ENCODE measurements at places on chromosomes 1 and 21. TPM values are rescaled to one million over a fixed set of nuclear protein-coding genes. Genes with fewer than 3 reads are reported as not detected.

PLEKHG5 gene
- 8.2 TPM for total RNA-seq

GBP2 gene
- not detected for total RNA-seq

RAB4A gene
- 78.3 TPM for total RNA-seq

RNF223 gene
- 4.3 TPM for total RNA-seq

CLEC20A gene
- not detected for total RNA-seq

OR2G6 gene
- total RNA-seq = not detected

UTS2 gene
- total RNA-seq = not detected

FCRLB gene
- 1.5 TPM for total RNA-seq

KIF14 gene
- 17.8 TPM for total RNA-seq

TNFAIP8L2 gene
- total RNA-seq = not detected

FAM43B gene
- 1.4 TPM for total RNA-seq

GOLPH3L gene
- total RNA-seq = 4.4 TPM

JUN gene
- 7.9 TPM for total RNA-seq

GRCh38 chr1:214326406-214326805, 45.4 kb downstream of the SMYD2 start:
- no peak for DNase-seq

GRCh38 chr1:22531251-22531650, 32.0 kb upstream of the EPHA8 start:
- no peak for DNase-seq

DNA sequence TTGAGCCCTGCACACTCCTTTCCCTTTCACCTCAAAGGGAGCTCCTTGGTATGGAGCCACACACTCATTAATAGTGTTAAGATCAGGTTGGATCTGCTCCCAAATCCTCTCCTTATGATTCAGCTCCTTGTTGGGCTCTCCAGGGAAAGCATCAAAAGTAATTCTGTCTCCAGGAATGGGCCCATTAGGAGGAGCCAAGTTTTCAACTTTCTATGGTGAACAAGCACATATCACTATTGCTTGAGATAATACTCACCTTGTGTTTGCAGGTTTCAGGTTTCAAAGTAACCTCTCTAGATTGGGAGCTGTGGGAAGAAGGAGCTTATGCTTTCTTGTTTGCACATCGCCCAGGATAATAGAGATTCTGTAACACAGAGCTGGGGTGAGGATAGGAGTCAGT, 164.8 kb downstream of the TNFSF18 start:
- no peak for DNase-seq

DNA sequence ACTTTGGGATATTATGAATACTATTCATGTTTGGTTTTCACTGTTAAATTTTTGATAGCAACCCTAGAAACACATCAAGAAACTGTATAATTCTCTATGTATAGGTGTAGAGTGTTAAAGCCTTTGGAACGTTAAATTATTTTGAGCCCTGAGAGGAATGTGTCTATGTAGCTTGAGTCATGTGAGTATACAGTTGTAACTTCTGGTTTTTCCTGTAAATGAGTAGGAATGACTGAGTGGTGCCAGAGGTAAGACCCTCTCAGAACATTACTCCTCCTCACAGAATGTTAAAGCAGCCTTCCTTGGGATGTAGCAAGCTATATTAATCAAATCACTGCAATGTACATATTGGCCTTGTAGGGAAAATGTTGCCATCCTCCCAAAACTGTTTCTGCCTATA, 69.0 kb downstream of the C1orf21 start:
- no peak for DNase-seq

GRCh38 chr1:211527888-211528287, 35.9 kb upstream of the RD3 start:
- no peak for DNase-seq

- no peak for DNase-seq
Observed at GRCh38 chr1:209697126-209697525, 7.5 kb upstream of the HSD11B1 start.

- no peak for DNase-seq
Observed at GRCh38 chr1:169138866-169139670, 32.6 kb downstream of the ATP1B1 start.

- DNase-seq = no peak
Observed at GRCh38 chr21:41758550-41758949, 8.3 kb downstream of the RIPK4 start.

- no peak for DNase-seq
Observed at GRCh38 chr1:182791281-182792179, 2.0 kb downstream of the NPL start.

DNA sequence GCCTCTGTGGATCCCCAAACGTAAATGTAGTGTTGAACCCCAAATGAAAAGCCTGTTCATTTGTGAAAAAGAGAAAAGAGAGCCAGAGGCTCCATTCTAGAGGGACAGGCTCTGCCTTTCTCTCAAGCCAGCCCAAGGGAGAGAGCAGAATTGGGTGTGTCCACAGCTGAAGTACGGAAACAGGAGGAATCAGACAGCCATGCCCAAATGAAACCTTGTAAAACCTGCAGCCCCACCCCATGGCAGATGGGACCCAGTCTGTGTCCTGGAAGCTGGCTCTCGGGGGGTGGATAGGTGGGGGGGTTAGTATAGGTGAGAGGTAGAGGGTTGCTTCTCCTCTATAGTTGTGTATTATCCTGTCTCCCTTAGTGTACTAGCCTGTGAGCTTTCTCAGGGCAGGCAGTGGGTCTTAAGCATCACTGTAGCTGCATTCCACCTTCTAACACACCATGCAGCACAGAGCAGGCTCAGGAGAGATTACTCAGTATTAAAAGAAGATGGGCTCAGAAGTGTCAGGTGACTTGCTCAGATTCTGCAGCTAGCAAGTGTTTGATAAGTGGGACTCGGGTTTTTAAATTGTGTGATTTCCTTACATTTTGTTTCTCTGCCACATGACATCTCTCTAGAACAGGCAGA, 67.4 kb upstream of the SIPA1L2 start:
- DNase-seq = no peak

GRCh38 chr1:104392552-104392951, 642.9 kb downstream of the AMY1C start:
- no peak for DNase-seq

- no peak for DNase-seq
Observed at GRCh38 chr1:47104816-47105215, 32.4 kb upstream of the CYP4A22 start.

- no peak for DNase-seq
Observed at GRCh38 chr1:89724369-89725010, 91.6 kb downstream of the LRRC8C start.

GRCh38 chr1:160711602-160712311, at the start of gene CD48:
TSS of gene CD48 (minus strand) at chr1:160711822. CDS start at chr1:160711763, 59 bp downstream.
- DNase-seq = no peak

DNA sequence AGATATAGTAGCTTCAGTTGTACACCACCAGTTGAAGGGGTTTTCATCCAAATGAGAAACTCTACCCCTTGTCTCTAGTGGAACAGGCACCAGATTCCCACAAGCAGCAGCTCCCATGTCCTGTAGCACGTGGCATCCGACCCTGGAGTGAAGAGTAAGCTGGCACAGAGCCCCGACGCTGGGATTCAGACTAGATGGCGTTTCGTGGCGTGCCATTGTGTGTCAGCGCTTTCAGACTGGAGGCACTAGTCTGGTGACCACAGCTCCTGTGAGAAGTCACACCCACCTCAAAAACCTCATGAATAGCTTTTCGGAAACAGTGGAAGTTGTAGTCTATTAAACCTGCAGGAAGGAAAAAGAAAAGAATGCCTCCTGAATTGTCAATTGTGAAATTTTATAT, 20.2 kb downstream of the RRAGC start:
- no peak for DNase-seq

- no peak for DNase-seq
Observed at GRCh38 chr1:230105754-230106625, 39.0 kb downstream of the GALNT2 start.

DNA sequence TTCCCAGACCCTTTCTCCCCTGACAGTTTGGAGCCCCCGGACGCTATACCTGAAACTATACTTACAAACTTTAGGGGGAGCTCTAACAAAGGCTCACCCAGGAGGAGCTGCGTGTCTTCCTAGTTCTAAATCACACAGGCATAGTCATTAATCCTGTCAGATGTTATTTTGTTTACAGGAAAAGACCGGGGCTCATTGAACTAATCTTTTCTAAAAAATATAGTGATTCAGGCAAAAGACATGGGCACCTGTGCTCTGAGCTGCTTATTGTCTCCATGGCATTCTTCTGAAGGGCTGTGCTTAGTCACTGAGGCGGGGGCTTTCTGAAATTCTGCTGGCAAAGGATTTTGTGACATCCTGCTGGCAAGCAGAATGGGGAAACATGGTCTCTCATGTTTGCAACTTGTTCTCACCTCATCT, 1577.0 kb downstream of the NCAM2 start:
- DNase-seq = no peak

DNA sequence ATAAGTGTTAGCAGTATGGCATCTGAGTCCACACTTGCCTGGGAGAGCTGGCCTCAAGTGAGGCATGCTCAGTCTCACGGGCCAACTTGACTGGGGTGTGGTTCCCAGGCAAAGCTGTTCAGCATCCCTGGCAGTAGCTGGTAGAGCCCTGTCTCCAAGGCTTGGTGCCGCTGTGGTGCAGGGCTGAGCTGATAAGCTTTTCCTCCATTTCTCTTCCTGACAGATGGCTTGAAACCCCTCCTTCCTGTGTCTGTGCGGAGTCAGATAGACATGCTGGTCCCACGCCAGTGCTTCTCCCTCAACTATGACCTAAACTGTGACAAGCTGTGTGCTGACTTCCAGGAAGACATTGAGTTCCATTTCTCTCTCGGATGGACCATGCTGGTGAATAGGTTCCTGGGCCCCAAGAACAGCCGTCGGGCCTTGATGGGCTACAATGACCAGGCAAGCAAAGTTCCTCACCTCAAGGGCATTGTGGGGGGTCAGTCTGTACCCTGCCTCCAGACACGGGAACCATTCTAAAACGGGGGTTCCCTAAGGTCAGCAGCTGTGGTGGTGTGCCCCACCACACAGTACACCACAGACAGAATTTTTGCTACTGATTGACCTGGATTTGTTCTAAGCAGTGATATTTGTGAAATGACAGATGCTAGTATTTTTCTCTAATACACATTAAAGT, 13.7 kb upstream of the MIIP start:
- peak; percentile 73 for DNase-seq

- DNase-seq = no peak
Observed at GRCh38 chr1:156490401-156491032, 10.1 kb downstream of the MEF2D start.

- no peak for DNase-seq
Observed at GRCh38 chr1:151984313-151984956, 9.2 kb downstream of the S100A10 start.

- no peak for DNase-seq
Observed at GRCh38 chr1:242431786-242432185, 92.7 kb downstream of the PLD5 start.

GRCh38 chr1:89962742-89963075, 32.2 kb upstream of the ZNF326 start:
- DNase-seq = no peak

- no peak for DNase-seq
Observed at GRCh38 chr1:107919953-107920352, 45.0 kb downstream of the VAV3 start.

DNA sequence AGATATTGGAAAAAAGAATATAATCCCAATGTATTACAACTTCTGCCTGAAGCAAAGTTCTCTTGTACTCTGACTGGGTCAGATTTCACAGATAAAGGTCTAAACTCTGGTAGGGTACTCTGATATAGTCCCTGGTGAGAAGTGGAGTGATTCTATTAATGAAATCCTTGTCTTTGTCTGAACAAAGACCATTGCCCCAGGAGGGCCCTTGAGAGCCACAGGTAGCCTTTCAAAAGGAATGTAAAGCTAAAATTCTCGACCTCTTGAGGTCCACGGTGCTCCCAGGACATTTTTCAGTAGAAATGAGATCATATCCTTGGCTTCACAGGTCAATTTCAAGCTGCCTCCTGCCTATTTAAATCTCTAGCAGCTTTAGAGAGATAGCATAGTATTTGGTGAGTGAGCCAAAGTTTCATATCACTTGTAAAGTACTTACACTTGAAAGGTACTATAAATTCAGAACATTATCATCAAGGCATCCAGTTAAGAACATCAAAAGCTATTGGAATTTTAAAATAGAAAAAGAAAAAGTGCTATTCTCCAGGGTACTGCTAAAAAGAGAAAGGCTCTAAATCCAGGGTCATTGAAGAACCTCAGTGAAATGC, 10.1 kb downstream of the TNNI3K start:
- no peak for DNase-seq

DNA sequence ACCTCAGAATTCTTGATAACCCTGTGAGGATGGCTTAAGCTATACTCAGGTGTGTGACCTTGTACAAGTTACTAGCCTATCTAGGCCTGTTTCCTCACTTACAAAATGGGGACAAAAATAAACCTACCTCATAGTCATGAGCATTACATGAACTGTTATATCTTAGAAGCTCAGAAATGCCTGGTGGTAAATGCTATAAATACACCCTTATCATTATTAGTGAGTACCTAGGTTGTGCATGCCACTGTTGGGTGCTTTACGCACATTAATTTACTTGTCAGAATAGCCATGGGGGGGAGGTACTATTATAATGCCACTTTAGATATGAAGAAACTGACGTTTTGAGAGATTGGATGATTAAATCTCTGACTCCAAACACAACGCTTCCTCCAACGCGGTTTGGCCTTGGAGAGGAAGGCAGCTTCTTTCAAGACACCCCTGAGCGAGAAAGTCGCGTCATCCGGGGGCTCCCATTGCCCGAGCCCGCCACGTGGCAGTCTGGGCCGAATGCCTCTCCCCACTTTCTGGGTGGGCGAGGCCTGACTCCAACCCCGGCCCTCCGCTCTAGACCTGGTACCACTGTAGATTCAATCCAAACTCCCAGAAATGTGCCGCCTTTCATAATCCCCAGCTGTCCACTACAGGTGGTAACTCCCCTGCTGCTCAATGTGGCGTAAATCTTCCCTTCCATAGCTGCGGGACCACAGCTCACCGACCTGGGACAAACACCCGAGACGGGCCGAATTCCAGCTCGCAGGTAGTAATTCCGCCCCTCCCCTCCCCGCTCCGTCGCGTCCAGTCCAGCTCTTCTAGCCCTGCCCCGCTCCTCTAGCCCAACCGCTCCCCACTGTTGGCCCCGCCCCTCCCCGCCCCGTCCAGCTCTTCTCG, 771 bp upstream of the RAD54L start:
- no peak for DNase-seq

DNA sequence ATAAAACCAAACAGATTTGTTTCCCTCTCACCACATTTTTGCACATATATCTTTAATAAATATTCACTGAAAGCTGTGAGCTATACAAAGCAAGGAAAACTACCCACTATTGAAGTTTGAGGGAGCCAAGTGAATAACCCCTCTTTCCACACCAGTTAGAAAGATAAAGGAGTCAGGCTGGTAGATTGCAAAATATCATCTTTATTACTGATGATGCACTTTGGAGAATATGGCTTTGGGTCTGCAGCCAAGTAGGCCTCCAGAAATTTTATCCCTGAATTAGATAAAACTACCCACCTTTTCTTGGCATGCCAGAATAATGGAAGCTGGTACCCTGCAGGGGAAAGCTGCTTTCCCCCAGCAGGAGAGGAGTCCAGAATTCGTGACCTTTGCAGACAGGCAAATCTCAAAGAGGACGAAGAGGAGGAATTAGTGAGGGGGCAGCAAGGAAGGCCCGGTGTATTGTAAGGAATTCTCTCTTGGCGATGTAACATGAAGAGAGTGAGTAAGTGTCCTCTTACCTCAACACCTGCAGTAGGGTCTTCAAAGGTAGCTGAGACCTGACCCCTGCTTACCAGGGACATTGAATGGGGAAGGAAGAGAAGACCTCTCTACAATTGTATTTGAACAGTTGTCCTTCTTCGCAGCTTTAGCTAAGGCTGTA, 84.7 kb downstream of the LRRC8D start:
- DNase-seq = no peak

GRCh38 chr21:45525910-45526306, 16.3 kb downstream of the SLC19A1 start:
- no peak for DNase-seq

GRCh38 chr1:176795929-176796328, 333.0 kb downstream of the PAPPA2 start:
- no peak for DNase-seq

GRCh38 chr1:8133657-8134430, 107.7 kb upstream of the ERRFI1 start:
- DNase-seq = peak; percentile 95
